Kidney capillary endothelial cell (primary cell): ENCODE measurements at places on chromosomes 1 and 21.

DNA sequence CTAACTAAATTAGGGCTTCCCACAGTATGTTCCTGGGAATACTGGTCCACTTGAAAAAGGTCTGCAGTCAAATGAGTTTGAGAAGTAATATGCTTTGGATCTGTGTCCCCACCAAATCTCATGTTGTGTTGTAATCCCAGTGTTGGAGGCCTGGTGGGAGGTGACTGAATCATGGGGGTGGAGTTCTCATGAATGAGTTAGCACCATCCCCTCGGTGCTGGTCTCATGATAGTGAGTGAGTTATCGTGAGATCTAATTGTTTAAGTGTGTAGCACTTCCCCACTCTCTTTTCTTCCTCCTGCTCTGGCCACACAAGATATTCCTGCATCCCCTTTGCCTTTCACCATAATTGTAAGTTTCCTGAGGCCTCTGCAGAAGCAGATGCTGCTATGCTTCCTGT, 16.9 kb upstream of the DMRTB1 start:
- peak; percentile 9 for DNase-seq

- DNase-seq = no peak
These were observed 51.9 kb downstream of the IL12RB2 start for GRCh38 chr1:67359592-67359991.

- DNase-seq = no peak
These were observed 18.8 kb upstream of the RGS16 start for GRCh38 chr1:182622901-182623528.

GRCh38 chr1:73635021-73635420, 563.0 kb downstream of the LRRIQ3 start:
- DNase-seq = no peak

- peak; percentile 33 for DNase-seq
These were observed 275.0 kb downstream of the HMCN1 start for GRCh38 chr1:186009039-186009737.

- no peak for DNase-seq
These were observed 21.4 kb downstream of the HYI start for GRCh38 chr1:43432171-43432860.

DNA sequence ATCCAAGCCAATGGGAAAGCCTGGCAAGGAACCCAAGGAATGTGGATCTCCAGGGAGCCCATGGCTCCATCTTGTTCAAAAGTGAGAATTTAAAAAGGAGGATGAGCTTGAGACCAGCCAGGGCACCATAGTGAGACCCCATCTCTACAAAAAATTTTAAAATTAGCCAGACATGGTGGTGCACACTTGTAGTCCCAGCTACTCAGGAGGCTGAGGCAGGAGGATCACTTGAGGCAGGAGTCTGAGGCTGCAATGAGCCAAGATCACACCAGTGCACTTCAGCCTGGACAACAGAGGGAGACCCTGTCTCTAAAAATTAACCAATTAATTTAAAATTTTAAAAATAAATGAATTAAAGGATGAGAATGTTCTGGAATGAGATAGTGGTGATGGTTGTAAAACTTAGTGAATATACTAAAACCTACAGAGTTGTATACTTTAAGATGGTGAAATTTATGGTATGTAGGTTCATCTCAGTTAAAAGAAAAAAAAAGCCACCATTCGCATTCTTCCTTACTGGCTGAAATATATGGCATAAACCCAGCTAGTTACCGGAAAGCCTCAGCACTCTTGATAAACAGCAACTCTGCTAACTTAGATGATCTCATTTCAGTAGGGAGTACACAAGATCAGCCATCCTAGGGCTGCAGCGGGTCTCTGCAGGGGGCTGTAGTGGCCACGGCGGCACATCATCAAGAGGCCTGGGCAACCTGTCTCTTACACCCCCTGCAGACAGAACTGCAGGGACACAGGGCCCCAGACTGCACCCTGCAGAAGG, 48.3 kb upstream of the H6PD start:
- no peak for DNase-seq

- no peak for DNase-seq
These were observed 131.3 kb downstream of the ZP4 start for GRCh38 chr1:237759377-237759776.

- DNase-seq = no peak
These were observed 91.7 kb upstream of the GNG4 start for GRCh38 chr1:235741294-235741693.

DNA sequence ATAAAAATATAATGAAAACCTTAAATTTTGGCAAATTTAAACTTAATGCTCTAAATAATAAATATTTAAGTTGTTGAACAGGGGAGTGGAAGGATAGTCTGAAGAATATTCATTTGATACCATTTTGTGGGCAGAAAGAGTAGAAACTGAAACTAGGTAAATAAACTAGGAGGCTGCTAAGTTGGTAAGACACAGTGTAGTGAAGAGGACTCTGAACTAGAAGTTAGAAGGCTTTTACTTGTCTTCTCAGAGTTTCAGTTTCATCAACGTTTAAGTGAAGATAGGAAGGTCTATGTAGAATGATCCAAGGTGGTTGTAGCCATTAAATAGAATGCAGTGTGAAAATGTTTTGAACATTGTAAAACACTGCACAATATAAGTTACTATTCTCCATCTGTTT, 516.9 kb downstream of the AMY1C start:
- DNase-seq = no peak

- DNase-seq = no peak
These were observed 1.3 kb upstream of the C1orf226 start for GRCh38 chr1:162380061-162380846.
